Fibroblast of the aortic adventitia (primary cell): ENCODE measurements at places on chromosomes 6 and 20. TPM values are rescaled to one million over a fixed set of nuclear protein-coding genes. Genes with fewer than 3 reads are reported as not detected.

DNA sequence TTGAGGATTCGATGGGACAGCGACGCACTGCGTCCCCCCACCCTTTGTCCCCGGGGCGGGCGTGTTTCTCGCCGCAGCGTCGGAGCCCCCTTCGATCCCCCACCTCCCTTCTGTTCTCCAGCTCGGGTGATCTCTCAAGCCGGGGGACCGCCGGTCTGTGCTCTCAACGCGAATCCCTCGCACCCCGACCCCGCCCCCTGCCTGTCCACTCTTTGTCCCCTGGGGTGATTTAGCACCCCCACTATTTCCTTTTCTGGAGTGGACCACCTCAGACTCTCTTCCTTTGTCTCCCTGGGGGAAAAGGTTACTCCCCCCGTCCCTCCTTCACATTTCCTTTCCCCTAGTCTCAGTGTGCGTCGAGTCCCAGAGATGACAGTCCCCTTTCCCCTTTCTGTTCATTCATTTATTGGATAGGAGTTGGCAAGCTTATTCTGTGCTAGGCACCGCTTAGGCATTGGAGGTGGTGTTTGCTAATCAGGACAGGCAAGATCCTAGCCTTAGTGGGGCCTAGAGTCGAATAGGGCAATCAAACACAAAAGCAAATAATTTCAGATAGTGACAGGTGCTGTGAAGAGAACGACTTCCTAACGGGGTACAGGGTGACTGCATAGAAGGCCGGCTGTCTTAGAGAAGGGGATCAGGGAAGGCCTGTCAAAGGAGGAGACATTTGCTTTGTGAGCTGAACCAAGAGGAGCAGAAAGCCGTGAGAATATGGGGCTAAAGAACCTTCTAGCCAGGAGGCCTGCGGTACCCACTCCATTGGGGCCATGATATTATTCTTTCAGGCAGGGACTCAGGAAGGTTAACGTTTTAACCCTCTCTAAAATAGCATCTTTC lies 741 bp downstream of the PTPN1 start:
- no peak for DNase-seq

GRCh38 chr20:32656827-32657226 lies 16.9 kb downstream of the C20orf203 start:
- no peak for DNase-seq

DNA sequence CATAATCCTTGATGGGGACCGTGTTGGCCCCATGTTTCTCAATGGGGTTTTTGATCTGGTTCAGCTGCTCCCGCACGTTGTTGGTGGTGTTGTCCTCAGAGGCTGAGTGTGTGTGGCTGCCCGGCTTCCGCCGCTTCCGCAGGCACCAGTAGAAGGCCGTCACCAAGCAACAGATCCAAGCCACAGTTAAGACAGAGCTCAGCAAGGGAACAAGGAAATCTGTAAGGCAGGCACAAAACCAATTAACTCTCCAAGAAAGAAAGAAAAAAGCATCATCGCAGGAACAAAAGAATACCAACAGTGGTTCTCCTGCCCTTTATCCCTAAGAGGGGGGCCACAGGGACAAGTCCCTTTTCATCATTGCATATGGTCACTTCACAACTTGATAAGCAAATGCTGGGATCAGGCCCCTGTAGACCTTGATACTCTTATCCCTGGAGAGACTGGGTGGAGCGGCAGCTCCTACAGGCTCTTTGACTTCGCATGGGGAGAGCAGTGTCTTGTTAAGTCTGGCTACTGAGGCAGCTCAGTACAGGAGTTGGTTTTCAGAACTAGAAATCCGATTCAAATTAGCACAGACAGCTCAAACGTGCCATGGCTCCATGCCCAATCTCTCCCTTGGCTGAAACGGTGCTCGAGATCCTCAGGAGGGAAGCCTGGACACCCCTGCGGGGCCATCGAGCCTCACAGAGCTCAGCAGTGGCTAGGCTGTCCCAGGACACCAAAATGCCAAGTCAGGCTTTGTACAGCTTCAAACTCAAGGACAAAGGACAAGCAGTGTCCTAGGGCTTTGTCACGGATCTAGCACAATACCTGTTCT lies 33.9 kb downstream of the JAG1 start:
- DNase-seq, result no peak

- DNase-seq, result no peak
Observed at GRCh38 chr6:53605543-53606235, 59.9 kb downstream of the KLHL31 start.

DNA sequence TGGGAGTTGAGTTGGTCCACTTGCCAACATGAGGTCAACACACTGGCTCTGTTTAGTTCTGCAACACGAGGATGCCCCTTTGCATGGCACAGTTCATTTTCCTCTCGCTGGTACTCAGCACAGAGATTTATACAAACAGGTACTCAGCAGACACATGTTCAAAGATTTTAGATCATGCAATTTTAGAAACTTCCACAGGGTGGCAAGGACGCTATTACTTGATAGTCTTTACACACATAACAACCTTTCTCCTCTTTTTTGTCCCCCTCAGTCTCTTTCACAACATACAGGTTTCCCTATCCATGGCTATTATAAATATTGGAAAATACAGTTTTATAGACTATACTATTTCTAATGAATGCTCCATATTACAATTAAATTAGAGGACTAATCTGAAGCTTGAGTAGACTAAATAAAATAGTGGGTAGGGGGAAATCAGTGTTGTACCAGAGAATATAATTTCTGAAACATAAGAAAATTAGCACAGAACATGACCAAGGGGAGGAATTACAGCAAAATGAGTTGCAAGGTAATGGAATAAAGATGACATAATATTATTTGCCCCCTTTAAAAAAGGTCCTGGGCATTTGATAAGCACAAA lies 331.8 kb upstream of the BTBD3 start:
- DNase-seq, result peak; percentile 15

DNA sequence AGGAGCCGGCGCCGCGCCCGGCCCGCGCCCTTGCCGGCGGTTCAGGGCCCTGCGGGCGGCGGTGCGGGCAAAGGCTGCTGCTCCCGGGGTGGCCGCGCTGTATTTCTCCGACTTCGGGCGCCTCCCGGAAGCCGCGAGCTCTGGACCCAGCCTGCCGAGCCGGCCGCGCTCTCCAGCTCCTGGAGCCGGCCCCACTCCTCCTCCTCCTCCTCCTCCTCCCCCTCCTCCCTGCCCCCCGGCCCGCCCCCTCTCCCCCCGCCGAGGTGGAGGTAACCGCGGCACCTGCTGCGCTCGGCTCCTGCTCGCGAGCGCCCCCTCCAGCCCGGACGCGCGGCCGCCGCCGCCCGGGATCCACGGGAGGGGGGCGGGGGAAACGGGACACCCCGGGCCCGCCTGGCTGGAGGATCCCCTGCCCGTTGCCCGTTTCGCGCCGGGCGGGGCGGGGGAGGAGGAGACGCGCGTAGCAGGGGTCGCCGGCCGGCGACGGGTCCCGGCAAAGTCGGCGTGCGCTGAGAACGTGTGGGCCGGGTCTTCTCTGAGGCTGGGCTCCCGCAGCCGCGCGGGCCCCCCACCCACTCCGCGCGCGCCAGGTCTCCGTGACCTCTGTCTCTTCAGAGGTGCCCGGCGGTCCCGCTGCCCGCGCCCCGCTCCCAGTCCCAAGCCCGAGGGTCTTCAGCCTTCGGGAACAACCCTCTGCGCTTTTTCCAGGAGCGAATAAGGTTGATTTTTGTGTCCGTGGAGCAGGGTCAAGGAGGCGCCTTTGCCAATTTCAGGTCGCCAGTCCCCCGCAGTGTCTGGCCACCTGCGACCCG lies at the start of gene SLC22A23:
Gene SLC22A23 (minus strand): TSS at position 153 of the 812 bp plus-strand sequence. CDS start 491 bp downstream, outside the sequence.
- no peak for DNase-seq

- no peak for DNase-seq
Observed at GRCh38 chr20:44719841-44720240, 4.7 kb downstream of the CCN5 start.

DNA sequence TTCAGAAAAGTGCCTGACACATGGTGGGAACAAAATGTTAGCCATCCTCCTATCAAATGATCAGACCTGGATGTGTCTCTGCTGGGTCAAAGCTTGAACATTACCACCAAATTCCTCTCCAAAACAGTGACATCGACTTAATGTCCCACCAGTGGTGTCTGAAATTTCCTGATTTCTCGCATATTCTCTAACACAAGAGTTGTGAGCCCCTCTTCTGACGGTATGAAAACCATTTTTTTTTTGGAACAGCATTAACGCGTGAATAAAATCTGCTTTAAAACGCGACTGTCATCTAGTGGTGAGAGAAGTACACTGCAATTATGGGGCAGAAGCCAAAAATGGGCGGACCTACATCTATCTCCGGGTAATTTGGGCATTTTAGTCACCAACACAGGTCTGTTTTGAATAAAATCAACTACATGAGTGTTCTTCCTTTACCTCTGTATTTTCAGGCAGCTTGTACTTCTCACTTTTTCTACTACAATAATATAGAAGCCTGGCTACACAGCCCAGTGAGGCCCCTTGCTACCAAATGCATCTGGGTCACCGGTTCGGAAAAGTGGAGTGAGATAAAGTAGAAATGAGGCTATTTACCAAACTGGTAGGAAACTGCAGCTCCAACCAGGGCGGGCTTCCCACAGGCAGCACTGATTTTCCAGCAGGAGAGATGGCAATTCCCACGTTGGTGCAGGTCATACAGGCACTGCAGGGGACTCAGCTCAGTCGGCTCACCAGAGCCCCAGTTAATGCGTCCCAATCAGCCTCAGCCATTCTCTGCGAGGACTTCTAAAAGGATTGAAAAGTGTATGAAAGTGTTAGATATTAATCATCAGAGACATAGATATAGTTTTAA lies 27.4 kb downstream of the MGME1 start:
- peak; percentile 86 for DNase-seq

DNA sequence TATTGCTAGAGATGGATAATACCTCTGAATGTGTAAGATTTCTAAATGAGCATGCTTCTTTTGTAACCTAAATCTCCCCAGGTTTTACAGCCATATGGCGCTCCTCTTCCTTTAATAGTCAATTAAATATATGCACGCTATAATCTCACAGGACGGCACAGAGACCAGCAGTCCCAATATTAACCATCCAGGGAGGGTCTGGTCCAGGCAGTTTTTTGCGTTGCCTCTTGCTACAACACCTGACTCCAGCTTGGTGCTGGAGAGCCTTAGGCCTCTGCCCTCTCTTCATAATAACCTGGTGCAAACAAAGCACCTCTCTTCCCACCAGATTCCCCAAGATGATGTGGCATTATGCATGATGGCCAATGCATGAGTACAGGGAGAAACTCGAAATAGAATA lies 183.4 kb downstream of the LY86 start:
- no peak for DNase-seq

GRCh38 chr6:153790876-153791473 lies 248.1 kb upstream of the OPRM1 start:
- DNase-seq, result peak; percentile 37

GRCh38 chr6:31186052-31186734 lies 15.7 kb upstream of the POU5F1 start:
- peak; percentile 65 for DNase-seq

- DNase-seq, result peak; percentile 65
Observed at GRCh38 chr20:10519361-10520046, 84.4 kb downstream of the SLX4IP start.

DNA sequence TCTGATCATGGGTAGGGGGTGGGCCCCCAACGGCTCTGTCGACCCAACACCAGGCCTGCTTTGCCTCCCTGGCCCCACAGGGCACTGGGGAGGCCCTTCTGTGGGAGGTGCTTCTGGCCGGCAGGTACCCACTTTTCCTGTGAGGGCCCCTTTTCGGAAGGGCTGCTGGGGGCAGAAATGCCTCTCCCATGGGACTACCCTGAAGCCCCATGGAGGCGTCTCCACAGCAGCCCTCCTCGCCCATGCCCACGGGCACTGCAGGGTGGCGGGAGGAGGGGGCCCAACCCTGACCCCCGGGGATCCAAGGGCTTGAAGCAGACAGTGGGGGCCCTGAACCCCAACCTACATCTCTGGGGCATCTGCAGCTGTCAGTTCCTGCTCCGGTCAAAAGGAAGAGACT lies 2.3 kb downstream of the BIRC7 start:
- no peak for DNase-seq

GRCh38 chr20:23569570-23569969 lies 1.3 kb upstream of the CST9L start:
- no peak for DNase-seq

DNA sequence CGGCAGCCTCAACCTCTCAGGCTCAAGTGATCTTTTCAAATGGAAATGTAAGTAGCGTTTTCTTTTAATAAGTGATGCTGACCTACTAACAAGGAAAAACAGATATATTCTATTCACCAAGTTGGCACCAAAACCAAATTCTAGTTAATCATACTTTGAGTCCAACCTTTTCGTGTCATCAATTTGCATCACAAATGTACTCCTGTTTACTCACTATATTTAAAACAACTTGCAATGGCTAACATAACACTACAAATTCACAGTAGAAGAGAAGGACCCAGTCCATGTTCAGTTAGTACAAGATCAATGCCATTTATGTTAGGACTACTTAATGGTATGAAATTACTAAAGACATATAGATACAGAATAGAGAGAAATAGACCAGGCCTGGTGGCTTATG lies 50.0 kb downstream of the MDN1 start:
- DNase-seq, result no peak

GRCh38 chr6:112372226-112372806 lies 25.2 kb downstream of the RFPL4B start:
- peak; percentile 62 for DNase-seq

- DNase-seq, result no peak
Observed at GRCh38 chr6:100730001-100730980, 150.8 kb downstream of the ASCC3 start.

DNA sequence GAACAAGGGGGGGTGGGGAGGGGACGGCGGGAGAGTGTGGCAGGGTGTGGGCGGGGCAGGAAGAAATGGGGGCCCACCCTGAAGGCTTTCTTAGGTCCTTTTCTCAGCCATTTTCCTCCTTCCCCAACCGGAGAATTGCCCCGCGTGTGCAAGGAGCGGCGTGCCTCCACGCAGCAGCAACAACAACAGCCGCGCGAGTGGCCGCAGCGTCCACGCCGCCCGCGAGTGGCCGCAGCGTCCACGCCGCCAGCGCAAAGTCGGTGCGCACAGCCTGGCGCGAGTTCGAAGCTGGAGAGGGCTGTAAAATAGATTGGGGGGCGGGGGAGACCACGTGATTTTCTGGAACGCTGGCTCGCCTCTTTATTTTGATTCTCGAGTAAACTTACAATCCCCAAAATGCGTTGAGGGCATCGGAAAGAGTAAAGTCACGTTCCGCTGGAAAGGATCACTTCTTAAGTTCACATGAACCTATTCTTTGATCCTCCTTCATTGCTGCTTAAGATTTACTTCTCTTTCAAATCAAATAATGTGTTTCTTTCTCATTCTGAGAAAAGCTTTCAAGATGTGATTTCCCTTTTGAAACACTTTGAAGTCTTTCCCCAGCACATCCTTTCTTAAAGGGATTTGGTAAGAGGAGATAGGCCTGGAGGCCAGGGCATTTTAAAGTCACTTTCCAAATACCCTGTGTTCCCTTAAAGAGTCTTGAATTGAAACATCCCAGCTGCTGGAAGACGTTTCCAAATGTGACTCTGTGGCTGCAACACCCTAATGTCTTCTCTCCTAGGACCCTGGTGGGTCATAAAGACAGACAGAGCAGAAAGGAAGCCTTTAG lies 66.7 kb upstream of the ZNF217 start:
- peak; percentile 51 for DNase-seq

- DNase-seq, result no peak
Observed at GRCh38 chr6:15507221-15507620, 155.6 kb downstream of the DTNBP1 start.

Gene HLA-DPA1
- 0.18 and 1.8 TPM in 2 replicates for total RNA-seq

Gene TDRD6
- 0.18 and 1.8 TPM in 2 replicates for total RNA-seq

Gene CEP85L
- total RNA-seq, result 10.8 and 17.1 TPM in 2 replicates

Gene COL12A1
- 139 and 342 TPM in 2 replicates for total RNA-seq

Gene TAP2
- total RNA-seq, result 12.4 and 17.0 TPM in 2 replicates

Gene SLC35D3
- not detected in 2 replicates for total RNA-seq

Gene FAM83D
- 2.2 and 16.7 TPM in 2 replicates for total RNA-seq

Gene ENPP5
- 0.36 and 5.3 TPM in 2 replicates for total RNA-seq

Gene MATN4
- not detected in 2 replicates for total RNA-seq

Gene NRSN1
- not detected in 2 replicates for total RNA-seq

Gene CFAP206
- total RNA-seq, result 0.27 and 0.90 TPM in 2 replicates

Gene MAP3K5
- total RNA-seq, result 1.9 and 15.5 TPM in 2 replicates

Gene ZSCAN16
- 2.9 and 4.2 TPM in 2 replicates for total RNA-seq

Gene ANKRD66
- not detected in 2 replicates for total RNA-seq
